ENCODE measurements at places on chromosomes 12 and 14. TPM values are rescaled to one million over a fixed set of nuclear protein-coding genes. Genes with fewer than 3 reads are reported as not detected.
A peak's percentile ranks its signal among the peaks of the same experiment; 100 is the strongest.

DNA sequence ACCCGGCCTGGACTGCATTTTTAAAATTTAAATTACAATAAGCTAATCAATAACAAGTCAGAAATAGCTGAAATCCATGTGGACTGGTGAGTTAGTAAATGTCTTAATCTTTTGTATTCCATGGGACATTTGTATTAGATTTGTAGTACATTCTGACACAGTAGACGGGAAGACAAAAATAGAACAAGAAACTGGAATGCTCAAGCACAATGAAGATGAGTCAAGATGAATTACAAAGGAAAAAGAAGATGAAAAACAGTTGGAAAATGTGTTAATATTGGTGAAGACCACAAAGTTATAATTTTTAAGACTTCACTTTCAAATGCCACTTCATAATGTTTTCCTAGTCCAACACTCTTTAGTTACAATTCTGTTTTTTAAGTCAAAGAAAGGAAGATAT lies 97.8 kb upstream of the FERMT2 start:
- H3K27ac ChIP-seq = no peak overlapping the region
- DNase-seq = no peak
- H3K27me3 ChIP-seq = no peaks in the 10 kb centered on the region
- no peaks in the 10 kb centered on the region for H3K36me3 ChIP-seq
- H3K4me1 ChIP-seq = no peaks in the 10 kb centered on the region
- H3K4me3 ChIP-seq = no peak overlapping the region

Gene PROX2
- not detected for polyA plus RNA-seq

- peaks cover 8% of the 10 kb centered on the region for H3K4me1 ChIP-seq
- DNase-seq = no peak
- H3K27me3 ChIP-seq = no peaks in the 10 kb centered on the region
- H3K4me3 ChIP-seq = peak overlapping the region; percentile 48
- H3K27ac ChIP-seq = no peak overlapping the region
Observed at GRCh38 chr12:4320497-4320852, 538 bp upstream of the TIGAR start.

DNA sequence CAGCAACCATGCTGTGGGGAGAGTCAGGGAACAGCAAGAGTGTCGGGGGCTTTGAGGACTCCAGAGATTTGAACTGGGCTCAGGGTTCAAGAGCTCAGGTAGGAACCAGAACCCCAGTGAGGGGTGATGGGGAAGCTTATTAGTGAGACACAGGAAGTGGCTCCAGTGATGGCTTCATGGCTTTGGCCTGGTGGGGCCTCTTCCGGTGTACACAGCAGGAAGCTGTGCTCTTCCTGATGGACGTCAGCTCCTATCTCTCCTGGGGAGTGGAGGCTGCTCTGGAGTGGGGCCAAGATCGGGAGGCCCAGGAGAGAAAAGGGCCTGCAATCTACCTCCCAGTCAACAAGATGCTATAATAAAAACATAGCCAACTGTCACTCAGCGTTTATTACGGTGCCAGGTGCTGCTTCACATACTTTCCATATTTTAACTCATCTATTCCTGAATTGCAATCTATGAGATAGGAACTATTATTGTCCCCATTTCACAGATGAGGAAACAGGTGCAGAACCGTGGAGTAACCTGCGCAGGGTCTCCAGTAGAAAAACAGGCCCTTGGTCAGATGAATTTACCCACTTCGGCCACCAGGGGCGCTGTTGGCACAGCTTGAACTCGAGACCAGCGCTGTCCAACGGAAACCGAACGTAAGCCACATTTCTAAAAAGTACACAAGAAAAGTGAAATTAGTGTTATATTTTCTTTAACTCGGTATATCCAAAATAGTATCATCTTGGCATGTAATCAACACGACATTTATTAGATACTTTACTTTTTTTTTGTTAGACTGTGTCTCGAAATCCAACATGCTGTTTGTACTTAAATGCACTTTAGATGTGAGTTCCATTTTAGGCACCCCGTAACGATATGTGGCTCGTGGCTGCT lies 63.6 kb upstream of the DLK1 start:
- DNase-seq = peak; percentile 40
- peaks cover 8% of the 10 kb centered on the region for H3K4me1 ChIP-seq
- no peak overlapping the region for H3K27ac ChIP-seq

Gene SCFD1
- 71.5 TPM for polyA plus RNA-seq

GRCh38 chr12:120292411-120292660 lies 633 bp upstream of the RNU4-2 start:
- H3K27me3 ChIP-seq = no peaks in the 10 kb centered on the region
- DNase-seq = no peak
- H3K4me1 ChIP-seq = no peaks in the 10 kb centered on the region
- peak overlapping the region; percentile 33 for H3K4me3 ChIP-seq

Gene LBHD2
- not detected for polyA plus RNA-seq

Gene SOX5
- 0.76 TPM for polyA plus RNA-seq

- H3K27ac ChIP-seq = no peak overlapping the region
- no peaks in the 10 kb centered on the region for H3K27me3 ChIP-seq
- no peak for DNase-seq
- H3K36me3 ChIP-seq = no peaks in the 10 kb centered on the region
- H3K4me3 ChIP-seq = no peak overlapping the region
Observed at GRCh38 chr12:121649322-121649721, 20.1 kb downstream of the MORN3 start.

Gene FGF6
- polyA plus RNA-seq = not detected

DNA sequence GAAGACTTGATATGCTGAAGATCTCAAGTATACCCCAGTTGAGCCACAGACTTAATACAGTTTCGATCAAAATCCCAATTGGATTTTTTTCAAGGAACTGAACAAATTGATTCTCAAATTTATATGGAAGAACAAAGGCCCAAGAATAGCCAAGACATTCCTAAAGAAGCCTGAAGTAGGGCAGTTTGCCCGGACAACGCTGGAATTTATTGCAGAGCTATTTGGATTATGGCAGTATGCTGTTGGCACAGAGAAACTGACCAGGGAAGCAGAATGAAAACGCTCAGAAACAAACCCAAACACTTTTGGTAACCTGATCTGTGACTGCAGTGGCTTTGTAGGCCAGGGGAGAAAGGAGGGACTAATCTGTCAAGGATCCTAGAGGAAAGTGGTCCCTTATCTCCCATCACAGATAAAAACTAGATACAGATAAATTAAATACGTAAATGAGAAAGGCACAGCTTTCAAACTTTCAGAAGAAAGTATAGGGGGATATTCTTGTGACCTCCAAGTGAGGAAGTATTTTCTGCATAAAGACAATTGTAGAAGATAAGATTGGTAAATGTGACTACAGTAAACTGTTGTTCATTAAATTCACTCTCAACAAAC lies 35.9 kb upstream of the GSC start:
- no peak for DNase-seq
- H3K4me1 ChIP-seq = no peaks in the 10 kb centered on the region
- no peak overlapping the region for H3K4me3 ChIP-seq
- H3K27me3 ChIP-seq = no peaks in the 10 kb centered on the region
- no peak overlapping the region for H3K27ac ChIP-seq

- no peak for DNase-seq
- H3K4me1 ChIP-seq = no peaks in the 10 kb centered on the region
- H3K36me3 ChIP-seq = no peaks in the 10 kb centered on the region
- no peaks in the 10 kb centered on the region for H3K27me3 ChIP-seq
Observed at GRCh38 chr12:120646044-120646443, 5.6 kb downstream of the CABP1 start.

Gene RIN3
- polyA plus RNA-seq = 2.2 TPM

All from pancreas (tissue), 10 donors.